ENCODE measurements at places on chromosomes 4 and X.

- peak; percentile 30 for DNase-seq
Observed at GRCh38 chr4:77893451-77893850, 30.8 kb downstream of the MRPL1 start.

GRCh38 chrX:51395810-51396728 lies 63.4 kb downstream of the NUDT10 start:
- peak; percentile 0 for DNase-seq

- no peak for DNase-seq
Observed at GRCh38 chr4:159252491-159252890, 149.6 kb downstream of the RAPGEF2 start.

DNA sequence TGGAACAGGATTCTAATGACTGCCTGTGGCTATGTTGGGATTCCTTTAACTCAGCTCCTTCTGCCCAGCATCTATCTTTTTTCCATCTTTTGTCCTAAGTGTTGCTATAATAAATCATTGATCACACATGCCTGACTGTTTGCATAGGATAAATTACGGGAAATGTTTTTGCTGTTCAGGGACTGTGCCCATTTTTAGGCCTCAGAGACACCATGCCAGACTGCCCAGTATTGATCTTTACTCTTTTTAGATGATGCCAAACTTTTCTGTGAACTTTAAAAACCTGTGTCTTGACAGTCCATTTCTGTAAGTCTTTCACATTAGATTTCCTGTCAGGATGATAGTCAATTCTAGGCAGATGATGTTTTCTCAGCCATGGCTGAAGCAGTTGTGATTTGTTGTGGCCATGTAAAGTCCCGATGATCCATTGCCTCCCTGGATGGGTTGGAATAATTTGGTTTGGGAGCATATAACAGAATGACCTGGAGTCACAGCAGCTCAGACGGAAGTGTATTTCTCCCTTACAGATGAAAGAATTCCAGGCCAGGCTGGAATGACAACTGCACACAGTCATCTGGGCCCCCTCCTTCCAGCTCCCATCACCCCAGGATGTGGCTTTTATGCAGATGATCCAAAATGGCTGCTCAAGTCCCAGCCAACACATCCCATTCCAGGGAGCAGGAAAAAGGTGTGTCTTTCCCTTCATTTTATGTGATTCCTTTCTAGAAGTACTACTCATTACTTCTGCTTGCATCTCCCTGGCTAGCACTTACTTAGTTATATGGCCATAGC lies 3.4 kb downstream of the HTT-AS start:
- no peak for DNase-seq

DNA sequence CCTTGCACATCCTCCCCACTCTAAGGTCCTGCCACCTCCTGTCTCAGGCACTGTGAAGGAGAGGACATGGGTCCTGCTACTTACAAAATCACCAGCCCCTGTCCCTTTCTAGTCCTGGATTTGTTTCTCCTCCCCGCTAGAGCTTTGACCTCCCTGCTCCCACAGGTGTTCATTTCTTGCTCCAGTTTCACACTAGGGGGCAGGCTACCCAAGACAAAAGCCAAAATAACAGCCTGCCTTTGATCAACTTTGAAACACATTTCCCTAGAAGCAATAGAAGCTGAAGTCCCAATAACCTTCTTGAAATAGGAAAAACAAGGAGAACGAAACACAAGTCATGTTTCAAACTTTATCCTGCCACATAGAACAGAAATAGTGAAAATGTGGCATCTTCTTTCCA lies 164.4 kb downstream of the QDPR start:
- peak; percentile 19 for DNase-seq

DNA sequence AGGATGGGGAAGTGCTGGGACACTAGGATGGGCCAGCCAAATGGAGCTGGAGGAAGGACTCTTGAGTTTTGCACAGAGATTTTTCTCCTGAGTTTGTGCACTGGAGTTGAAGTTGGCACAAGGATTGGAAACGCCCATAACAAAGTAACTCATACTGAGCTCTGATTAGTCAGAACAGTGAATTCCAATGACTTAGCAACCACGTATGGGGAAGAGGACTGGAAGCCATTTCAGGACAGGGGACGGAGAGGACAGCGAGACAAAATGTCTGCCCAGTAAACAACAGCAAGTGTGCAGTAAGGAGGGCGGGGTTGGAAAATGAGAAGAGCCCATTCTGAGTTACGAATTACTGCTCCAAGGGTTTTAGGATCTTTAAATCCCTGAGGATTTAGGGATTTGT lies 5.9 kb downstream of the RIPPLY1 start:
- DNase-seq, result no peak

- no peak for DNase-seq
Observed at GRCh38 chr4:106273831-106274230, 42.2 kb downstream of the TBCK start.

Measured in suppressor macrophage (primary cell).